Left renal cortex interstitium (tissue), 4 donors: ENCODE measurements at places on chromosomes 3 and 15.

GRCh38 chr15:25886498-25887140 lies 23.5 kb upstream of the ATP10A start:
- no peak for DNase-seq

DNA sequence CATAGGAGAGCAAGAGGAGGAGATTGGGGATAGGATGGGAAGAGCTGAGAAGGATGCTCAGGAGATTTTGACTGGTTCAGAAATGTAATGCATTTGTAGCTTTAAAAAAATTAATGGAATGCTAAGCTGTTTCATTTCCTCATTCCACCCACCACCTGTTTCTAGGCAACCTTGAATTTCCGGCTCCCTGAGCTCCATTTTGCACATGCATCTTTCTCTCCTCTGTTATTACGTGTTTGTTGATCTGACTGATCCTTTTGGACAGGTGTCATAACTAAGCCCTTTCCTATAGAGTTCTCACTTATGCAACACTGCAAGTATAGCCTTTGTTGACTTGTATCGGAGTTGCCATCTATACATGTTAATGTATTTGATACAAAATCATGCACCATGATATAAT lies 4.3 kb downstream of the TMPRSS7 start:
- DNase-seq = no peak

GRCh38 chr3:19485267-19485666 lies 337.0 kb downstream of the KCNH8 start:
- DNase-seq = no peak

GRCh38 chr3:58973796-58974195 lies 76.0 kb downstream of the CFAP20DC start:
- DNase-seq = no peak

DNA sequence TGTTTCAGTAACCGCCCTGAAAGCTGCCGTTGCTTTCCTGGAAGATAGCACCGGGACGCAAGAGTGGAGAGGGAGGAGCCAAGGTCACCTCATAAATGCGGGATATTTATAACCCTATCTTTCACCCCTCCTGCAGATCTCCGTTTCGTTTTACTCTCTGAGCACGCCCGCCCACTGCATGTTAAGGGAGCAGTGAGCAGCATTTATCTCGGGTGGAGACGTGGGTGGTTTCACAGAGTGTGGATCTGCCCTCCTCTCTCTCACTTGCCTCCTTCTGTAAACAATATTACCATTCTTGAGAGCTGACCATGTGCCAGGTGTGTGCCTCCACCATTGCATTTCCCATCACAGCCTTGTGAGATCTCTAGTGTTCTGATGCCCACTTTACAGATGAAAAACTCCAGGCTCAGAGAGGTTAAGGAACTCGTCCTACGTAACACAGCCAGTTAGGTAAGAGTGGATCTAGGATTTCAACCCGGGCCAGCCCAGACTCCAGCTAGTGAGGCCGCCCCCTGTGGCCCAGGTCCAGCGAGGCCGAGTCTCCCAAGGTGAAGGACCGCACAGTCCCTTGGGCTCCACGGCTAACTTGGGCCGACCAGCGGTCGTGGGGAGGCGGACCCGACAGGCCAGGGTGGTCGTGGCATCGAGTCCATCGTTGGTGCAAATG lies 16.9 kb upstream of the SEMA4B start:
- no peak for DNase-seq

GRCh38 chr3:129184396-129184657 lies 631 bp upstream of the CNBP start:
- no peak for DNase-seq

DNA sequence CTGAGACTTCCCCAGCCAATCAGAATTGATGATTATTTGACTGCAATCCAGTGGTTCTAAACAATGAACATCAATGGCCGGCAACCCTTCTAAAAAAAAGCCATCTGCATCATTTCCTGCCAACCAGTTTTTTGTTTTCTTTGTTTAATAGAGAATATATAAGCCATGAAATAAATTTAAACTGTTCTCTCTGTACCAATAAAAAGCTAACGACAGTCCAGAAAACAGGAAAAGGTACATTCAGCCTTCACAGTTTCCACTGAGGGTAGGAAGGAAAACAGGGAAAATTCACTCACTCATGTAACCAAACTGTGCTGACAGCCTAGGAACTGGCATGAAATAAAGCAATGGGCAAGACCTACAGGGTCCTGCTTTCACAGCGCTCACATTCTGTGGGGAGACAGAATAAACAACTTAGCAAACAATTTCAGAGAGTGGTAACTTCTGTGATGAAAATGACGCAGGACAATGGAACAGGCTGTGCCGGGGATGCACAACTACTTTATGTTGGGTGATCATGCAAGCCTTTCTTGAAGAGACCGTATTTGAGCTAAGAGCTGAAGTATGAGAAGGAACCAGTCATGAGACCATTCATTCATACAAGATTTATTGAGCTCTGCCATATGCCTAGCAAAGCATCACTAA lies 630.1 kb downstream of the MAGI1 start:
- DNase-seq = no peak

DNA sequence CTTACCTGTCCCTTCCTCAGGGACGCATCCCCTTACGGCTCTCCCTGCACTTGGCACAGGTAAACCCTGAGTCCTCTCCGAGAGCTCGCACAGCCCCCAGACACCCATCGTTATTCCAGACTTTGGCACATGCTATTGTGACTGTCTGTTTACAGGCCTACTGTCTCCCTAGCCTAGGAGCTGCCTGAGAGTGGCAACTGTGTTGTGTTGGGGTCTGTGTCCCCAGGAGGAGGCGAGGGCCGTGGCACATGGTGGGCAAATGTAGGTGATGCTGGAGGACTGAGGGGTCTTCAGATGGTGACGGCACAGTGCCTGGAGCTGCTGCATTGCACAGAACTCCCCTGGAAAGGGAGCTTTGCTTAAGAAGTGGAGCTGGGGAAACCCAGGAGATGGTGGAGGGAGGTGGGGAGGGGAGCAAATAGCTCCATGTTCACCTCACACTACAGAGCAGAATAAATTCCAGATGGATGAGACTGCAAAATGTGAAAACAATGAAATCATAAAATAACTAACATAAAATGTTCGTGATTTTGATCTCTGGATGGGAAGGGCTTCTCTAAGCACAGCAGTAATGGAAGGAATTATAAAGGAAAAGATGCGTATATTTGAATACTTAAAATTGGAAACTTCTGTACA lies 96.5 kb downstream of the SMAD6 start:
- DNase-seq = no peak

DNA sequence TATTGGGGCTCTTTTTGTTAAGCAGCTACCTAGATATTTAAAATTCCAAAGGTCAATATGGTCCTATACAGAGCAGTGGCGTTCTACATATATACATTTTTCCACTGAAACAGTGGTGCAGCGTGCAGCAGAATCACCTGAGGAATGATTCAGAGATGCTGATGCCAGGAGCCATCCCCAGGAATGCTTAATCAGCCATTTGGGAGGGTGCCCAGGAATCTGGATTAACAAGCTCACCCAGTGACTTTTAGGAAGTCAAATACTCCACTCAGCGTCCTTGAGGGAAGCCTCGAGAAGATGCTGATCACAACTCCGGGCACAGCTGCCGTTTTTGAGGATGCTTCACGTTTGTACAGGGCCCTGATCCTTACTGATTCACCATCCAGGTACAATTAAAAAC lies 82.6 kb upstream of the ARHGEF3 start:
- DNase-seq = no peak

DNA sequence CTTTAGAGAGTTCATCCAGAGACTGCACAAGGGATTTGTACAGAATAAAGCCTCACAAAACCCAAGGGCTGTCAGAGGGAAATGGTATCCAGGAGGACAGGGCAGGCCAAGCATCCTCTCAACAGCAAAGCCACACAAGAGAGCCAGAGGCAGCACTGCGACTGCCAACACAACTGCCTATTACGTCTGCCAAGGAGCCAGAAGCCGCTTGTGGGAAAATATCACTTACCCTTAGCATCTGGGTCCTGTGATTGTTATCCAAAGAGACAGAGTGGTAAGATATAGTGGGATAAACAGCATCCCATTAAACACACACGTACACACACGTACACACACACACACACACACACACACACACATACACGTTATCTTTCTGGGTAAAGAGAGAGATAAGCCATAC lies 618.3 kb upstream of the AGTR1 start:
- DNase-seq = no peak

DNA sequence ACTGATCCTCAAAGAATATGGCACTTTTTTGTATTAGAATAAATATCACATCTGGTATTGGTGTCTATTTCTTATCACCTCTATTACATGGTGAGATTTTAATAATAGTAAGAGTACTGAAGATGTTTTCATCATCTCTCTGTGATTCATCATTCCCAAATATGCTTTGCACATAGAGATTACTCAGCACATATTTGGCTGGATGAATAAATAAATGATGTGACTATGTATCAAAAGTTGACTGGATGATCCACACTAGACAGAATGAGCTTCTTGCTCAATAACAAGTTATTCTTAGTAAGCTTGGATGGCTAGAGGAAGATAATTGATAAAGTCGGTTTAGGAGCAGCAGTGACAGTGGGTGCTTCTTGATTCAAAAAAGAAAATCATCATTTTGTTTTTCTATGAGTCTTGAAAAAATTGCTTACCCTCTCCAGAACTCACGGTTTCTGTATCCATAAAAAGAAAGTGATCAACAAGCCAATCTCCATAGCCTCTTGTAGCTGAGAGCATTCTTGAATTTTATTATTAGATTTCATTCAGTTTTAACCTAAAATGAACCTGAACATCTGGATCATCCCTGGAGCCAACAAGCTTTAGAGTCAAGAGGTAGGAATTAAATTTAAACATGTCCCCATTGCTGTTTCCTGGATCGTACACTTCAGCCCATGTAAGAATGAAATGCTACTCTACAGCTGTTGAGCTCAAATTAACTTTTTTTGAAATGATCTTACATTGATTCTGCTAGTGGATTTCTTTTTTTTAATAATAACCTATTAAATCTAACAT lies 104.8 kb upstream of the OSTN start:
- DNase-seq = no peak

DNA sequence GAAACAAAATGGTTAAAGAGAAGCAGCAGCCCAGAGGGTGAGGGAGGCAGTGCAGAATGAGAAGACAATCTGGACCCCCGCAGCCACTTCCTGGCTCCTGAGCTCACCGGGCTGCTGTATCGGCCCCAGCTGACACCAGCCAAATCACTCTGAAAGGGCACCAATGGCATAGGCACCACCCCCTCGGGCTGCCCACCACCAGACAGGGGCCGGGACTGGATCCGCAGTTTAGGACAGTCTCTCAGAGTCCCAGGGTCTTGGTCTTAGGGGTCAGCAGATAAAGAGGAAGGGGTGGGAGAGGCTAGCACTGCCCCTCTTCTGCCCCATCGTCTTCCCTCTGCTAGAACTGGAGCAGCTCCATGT lies 17.9 kb upstream of the EHD4 start:
- no peak for DNase-seq
